MV-4-11 (cell line): ENCODE measurements at places on chromosomes 2 and 18.
A peak's percentile ranks its signal among the peaks of the same experiment; 100 is the strongest.

GRCh38 chr2:224611938-224612337 is 26.8 kb upstream of the CUL3 start:
- no peak for DNase-seq

DNA sequence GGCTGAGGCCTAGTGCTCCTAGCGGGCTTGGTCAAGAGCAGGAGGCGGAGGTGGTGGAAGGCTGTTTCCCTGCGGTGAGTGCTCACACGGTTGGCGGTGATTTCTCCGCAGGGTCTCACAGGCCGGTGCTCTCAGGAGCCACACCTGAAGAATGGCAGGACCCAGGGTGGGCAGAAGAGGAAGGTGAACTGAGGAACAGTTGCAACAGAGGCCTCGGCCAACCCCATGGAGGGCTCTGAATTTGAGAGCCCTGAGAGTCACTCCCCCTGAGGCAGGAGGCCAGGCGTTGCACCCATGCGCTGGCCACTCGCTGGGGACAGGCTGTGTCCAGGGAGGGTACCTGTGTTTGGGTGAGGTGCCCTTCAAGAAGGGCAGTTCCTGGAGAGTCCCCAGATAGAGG is 35.3 kb upstream of the ZNF516 start:
- no peak for DNase-seq

- DNase-seq: peak; percentile 93
These were observed 468.1 kb upstream of the FANCL start for GRCh38 chr2:58709274-58709673.

DNA sequence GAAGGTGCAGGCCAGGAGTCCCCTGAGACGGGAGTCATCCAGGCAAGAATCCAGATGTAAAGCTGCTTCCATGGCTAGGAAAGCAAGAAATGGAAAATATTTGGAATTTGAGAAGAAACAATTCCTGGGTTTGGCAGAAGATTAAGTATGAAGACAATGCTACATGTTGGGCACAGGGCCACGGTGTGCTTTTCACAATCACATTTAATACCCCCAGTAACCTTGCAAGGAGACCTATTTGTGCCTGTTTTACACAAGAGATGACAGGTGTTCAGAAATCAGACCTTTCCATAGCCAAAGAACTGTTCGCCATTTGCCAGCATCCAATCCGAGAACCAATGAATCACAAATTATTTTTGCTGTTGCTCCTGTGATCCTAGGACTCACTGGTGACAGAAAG is 50.5 kb downstream of the KCTD1 start:
- DNase-seq: no peak

GRCh38 chr2:131105950-131106801 is 1.0 kb downstream of the PLEKHB2 start:
- peak; percentile 79 for DNase-seq

GRCh38 chr18:35688757-35689156 is 107.2 kb downstream of the GALNT1 start:
- DNase-seq: no peak

DNA sequence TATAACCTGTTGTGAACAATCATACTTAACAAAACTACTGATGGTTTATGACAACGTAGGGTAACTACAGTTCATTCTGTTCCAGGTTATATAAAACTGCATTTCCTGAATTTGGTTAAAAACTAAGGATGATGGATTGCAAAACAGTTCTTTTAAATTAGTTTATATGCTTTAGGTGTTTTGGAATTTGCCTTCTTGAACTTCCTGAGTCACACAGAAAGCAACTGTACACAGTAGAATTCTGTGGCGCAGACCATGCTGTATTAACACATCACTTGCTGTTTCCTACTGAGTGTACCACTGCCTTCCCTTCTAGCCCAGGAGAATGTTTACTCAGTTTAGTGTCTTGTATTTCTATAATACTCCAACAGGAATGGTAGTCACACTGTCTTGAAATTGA is 19.4 kb downstream of the ITGB1BP1 start:
- no peak for DNase-seq

GRCh38 chr2:74951211-74951754 is 7.2 kb upstream of the POLE4 start:
- DNase-seq: no peak

DNA sequence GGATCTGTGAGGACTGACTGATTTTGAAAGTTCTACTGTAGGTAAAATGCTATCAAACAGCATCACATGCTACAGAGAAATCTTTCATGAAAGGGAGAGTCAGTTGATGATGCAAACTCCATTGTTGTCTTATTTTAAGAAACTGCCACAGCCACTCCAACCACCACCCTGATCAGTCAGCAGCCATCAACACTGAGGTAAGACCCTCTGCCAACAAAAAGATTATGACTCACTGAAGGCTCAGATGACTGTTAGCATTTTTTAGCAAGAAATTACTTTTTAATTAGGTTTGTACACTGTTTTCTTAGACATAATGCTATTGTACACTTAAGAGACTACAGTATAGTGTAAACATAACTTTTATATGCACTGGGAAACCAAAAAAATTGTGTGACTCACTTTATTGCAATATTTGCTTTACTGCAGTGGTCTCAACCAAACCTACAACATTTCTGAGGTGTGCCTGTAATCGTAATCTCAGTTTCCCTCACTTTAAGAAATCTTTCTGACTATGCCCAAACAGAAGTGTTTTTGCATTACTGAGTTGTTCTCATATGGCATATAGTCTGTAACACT is 42.8 kb downstream of the METTL8 start:
- DNase-seq: peak; percentile 45

- DNase-seq: no peak
These were observed 5.8 kb upstream of the PSD4 start for GRCh38 chr2:113167962-113168340.

- DNase-seq: no peak
These were observed 502.5 kb upstream of the FSHR start for GRCh38 chr2:49656853-49657252.

GRCh38 chr18:2908946-2909335 is 62.1 kb downstream of the EMILIN2 start:
- DNase-seq: no peak

DNA sequence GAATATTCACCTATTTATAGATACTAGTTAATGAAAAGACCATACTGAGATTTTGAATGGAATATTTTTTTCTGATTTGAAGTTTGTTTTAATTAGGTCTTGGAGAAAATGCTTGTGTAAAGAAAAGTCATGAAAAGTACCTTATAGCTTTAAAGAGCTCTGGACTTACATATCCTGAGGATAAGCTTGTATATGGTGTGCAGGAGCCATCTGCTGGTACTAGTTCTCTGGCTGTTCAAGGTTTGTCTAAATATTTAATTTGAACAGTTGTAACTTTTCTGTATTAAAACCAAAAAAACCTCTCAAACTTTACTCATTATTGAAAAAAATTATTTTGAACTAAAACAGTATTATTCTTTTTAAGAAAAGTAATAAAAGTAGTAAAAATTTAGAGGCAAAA is 50.1 kb downstream of the UBR3 start:
- peak; percentile 29 for DNase-seq

GRCh38 chr2:188391354-188391753 is 99.7 kb downstream of the GULP1 start:
- no peak for DNase-seq
